Activated naive CD4-positive, alpha-beta T cell treated with anti-CD3 and anti-CD28 coated beads, Interleukin-2, amount 50 U/mL, for 16 hours (primary cell): ENCODE measurements at places on chromosomes 2 and 18.
A peak's percentile ranks its signal among the peaks of the same experiment; 100 is the strongest.

GRCh38 chr18:24052053-24052452, 37.5 kb downstream of the TTC39C start:
- no peak for DNase-seq

DNA sequence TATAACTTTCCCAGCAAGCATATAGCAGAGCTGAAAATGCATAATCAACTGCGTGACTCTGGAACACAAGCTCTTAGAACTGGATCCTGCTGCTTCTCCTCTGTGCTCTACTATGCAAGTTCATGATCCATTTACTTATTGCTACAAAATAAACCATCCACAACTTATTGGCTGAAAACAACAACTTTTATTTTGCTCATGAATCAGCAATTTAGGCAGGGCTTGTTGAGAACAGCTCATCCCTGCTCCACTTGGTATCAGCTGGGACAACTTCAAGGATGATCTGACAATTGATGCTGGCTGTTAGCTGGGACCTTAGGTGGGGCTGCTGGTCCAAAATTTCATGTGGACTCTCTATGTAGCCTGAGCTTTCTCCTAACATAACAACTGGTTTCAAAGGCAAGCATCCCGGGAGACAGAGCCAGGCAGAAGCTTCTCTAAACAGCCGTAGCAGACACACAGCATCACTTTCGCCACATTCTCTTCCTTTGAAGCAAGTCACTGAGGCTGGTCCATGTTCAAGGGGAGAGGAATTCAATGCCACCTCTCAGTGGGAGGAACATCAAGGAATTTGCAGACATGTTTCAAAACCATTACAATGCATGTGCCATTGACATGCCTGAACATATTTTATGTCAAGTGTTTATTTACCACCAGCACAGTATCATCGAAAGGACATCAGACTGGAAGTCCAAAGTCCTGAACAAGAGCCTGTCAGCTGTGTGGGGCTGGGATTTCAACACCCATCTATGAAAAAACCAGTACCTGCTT, 153.1 kb upstream of the PKDCC start:
- no peak for DNase-seq

GRCh38 chr18:79365701-79366100, 30.0 kb upstream of the NFATC1 start:
- DNase-seq, result no peak

DNA sequence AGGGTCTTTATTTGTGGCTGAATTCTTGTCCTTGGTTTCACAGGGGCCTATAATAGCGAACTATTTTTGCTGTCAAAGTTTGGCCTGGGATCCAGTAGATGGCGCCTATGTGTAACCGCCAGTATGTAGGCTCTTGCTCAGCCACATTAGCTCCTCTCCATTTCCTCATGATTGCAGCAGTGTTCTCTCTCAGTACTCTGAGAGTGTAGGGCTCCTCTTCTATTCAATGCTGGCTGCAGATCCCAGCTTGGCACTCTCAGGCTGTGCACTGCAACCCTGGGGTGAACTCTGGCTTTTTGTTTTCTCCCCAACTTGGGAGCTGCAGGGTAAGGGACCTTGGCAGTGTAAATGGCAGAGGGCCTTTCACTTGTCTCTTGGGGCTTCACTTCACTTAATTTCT, 344.6 kb upstream of the CHAC2 start:
- DNase-seq, result no peak

GRCh38 chr2:47031909-47032668, 116.5 kb upstream of the MCFD2 start:
- no peak for DNase-seq

DNA sequence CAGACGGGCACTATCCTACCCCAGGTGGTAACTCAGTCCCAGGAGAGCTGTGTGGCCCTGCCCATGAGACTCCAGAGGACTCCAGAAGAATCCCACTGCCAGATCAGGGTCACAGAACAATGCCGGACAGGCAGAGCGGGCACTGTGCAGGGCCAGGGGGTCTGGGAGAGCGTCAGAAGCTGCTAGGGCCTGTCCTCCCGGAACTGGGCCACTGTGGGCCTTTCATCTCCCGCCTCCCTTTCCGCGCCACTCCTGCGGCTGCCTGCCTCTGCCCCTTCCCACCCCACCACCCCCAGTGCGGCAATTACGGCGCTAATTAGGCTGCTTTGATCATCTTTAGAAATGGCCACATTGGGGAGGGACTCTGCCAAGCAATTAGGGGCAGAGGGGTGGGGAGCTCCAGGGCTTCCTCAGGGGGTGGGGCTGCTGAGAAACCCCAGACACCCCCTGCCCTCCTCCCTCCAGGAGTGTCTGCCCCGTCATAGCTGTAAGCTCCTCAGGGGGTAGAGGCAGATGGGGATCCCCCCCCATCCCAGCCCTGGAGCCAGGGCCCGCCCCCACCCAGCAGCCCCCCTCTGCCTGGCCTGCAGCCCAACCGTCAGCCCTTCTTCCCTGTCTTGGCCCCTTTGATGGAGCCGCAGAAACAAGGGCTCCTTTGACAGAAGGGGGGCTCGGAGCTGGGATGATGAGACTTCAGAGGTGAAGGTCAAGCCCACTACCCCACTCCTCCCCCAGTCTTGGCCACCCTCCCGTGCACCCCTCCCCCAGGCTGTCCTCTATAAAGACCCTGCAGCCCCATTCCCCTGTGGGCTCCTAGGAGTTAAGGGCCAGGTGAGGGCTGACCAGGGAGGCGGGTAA, at the start of gene PRSS56:
Gene PRSS56 (plus strand): TSS at position 808 of the 858 bp plus-strand sequence. CDS start 211 bp downstream, outside the sequence.
- DNase-seq, result no peak

GRCh38 chr2:18247282-18248110, 313.0 kb downstream of the RDH14 start:
- DNase-seq, result no peak

DNA sequence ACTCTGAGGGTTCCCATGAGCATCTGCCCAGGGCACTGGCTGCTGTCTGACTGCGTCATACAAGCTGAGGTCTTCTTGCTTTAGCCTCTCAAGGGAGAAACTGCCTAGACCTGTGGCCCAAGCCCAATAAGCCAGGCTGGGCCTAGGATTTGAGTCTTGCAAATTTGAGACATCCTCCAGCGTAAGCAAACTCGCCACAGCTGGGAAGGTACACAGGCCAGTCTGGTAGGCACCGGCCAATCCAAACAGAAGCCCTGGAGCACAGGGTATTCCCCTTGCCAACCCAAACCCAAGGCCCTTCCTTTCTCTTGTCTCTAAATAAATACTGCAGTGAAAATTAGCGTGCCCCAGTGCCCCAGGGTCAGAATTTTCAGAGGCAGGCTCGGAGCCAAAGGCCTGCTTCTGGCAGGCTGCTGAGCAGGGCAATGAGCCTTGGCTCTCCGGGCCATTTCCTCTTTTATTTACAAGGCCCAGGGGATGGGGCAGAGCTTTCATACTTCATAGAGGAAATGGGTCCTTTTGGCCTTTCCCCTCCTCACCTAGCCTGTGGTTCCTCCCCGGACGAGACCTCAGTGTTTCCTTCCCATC, 33.3 kb downstream of the POLR1A start:
- no peak for DNase-seq

GRCh38 chr2:120346667-120347358, 877 bp downstream of the INHBB start:
- DNase-seq, result peak; percentile 19

DNA sequence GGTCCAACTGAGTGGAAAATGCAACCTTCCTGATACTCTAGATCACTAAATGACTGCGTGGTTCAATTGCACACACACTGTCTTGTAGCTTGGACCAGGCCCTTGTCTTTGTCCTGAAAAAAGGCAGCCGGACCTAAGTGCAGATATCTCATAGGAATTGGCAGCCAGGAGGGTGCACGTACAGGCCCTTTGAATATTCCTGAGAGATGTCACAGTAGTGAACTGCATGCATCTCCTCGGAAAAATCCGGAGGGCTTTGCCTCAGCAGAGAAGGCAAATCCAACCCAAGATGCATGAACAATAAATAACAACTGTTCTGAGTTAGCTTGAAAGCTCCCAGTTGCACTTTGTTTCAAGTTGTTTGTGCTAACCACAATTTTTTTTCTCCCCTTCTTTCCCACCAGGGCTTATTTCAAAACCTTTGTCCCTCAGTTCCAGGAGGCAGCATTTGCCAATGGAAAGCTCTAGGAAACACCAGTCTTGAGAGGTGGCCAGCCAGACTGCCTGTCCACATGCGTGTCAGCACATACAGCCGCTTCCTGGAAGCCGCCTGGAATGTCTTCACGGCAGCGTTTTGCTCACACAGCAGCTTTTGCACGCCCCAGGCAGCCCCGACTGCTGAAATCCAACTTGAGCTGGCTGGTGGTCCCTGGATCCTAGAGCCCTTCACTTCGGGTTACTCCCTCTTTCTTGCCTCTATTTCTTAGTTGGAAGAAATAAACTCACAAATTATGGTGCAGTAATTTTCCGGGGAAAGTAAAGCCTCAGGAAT, 54.4 kb upstream of the FOSL2 start:
- DNase-seq, result no peak

DNA sequence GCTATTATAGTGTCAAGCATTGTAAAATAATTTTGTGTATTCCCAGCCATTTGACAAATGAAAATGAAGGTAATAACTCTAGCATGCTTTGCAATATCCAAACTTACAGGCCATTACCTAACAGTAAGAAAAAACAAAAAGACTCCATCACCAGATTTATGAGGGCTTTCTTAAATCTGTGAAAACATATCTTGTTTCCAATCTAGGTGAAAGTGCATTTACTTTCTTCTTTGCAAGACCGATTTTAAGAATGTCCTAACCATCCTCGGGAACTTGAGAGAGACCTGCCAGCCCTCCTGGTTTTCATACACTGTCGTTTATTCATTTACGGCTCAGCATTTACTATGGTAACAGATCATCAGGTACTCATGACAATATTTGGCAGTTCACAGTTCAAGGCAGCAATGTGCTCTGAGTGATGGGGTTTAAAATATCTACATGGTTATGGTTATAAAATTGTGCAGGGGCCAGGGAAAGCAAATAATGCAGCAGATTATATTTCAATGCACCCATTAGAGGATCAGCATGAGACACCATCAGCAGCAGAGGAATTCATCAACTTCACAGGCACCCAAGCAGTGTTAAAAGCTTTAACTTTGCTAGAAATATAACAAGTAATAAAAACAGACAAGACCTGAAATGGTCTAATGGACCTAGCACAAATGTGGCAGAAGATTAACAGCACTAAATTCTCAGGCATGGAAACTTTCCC, 34.4 kb upstream of the PARD3B start:
- DNase-seq, result no peak

- DNase-seq, result no peak
Observed at GRCh38 chr2:5067816-5068215, 624.4 kb upstream of the SOX11 start.

GRCh38 chr18:71630696-71631095, 913.4 kb downstream of the CBLN2 start:
- no peak for DNase-seq

GRCh38 chr2:11320698-11321492, 23.5 kb downstream of the ROCK2 start:
- no peak for DNase-seq

- DNase-seq, result no peak
Observed at GRCh38 chr2:177667626-177668025, 275.1 kb downstream of the AGPS start.

DNA sequence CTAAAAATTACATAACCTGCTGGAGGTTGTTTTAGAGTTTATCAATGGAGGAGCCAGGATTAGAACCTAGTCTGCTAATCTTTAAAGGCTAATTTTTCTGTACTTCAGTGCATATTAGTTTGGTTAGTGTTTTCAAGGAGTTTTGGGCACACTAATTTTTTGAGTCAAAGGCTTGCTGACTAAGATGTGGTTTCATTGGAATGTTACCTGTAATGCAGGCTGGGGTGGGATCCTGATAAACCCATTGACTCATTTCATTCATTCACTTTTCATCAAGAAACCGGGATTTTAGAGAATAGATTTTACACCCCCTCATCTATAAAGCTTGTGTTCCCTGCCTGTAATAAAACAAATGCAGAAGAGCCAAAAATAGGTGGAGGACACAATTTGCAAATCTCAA, 91.9 kb upstream of the IL1R2 start:
- DNase-seq, result no peak
